ENCODE measurements at places on chromosomes 7 and 10. TPM values are rescaled to one million over a fixed set of nuclear protein-coding genes. Genes with fewer than 3 reads are reported as not detected.

Gene TRIM74
- total RNA-seq = not detected

Gene CLCN1
- under 0.01 TPM for total RNA-seq

Gene AGR2
- not detected for total RNA-seq

Gene GRID1
- total RNA-seq = 0.33 TPM

Gene PKD1L1
- under 0.01 TPM for total RNA-seq

Gene UCN3
- not detected for total RNA-seq

Gene OGDHL
- total RNA-seq = under 0.01 TPM

Gene CARD11
- not detected for total RNA-seq

Gene BUD23
- total RNA-seq = 31.9 TPM

Gene TUBAL3
- total RNA-seq = not detected

Gene SUFU
- 2.6 TPM for total RNA-seq

Gene TCAF2
- total RNA-seq = 1.5 TPM

Gene DPP6
- not detected for total RNA-seq

Gene COX19
- 9.2 TPM for total RNA-seq

Gene AFAP1L2
- 0.77 TPM for total RNA-seq

Gene ZPBP
- not detected for total RNA-seq

Gene VIPR2
- under 0.01 TPM for total RNA-seq

Gene PIK3CG
- not detected for total RNA-seq

Gene SLF2
- total RNA-seq = 34.9 TPM

Gene TEX36
- total RNA-seq = not detected

Gene TFPI2
- 14.4 TPM for total RNA-seq

Gene HTR5A
- not detected for total RNA-seq

Gene CUX1
- total RNA-seq = 38.1 TPM

Gene NODAL
- not detected for total RNA-seq

Gene CPA4
- 20.0 TPM for total RNA-seq

Gene GHRHR
- total RNA-seq = not detected

Gene PAPSS2
- 102 TPM for total RNA-seq

Gene ELN
- total RNA-seq = 2.1 TPM

Gene PNLIPRP1
- not detected for total RNA-seq
